ENCODE measurements at places on chromosomes 3 and 15.

GRCh38 chr3:53677413-53677812 is 168.8 kb downstream of the CHDH start:
- DNase-seq: no peak

DNA sequence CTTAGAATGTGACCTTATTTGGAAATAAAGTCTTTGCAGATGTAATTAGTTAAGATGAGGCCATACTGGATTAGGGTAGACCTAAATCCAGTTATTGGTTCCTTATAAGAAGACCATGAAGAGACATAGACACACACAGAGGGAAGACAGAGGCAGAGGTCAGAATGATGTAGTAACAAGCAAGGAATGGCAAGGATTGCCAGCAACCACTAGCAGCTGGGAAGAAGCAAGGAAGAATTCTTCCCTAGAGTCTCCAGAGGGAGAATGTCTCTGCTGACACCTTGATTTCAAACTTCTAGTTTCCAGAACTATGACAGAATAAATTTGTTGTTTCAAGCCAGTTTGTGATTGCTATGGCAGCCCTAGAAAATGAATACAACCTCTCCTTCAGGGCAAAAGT is 116.7 kb downstream of the WDR76 start:
- DNase-seq: no peak

DNA sequence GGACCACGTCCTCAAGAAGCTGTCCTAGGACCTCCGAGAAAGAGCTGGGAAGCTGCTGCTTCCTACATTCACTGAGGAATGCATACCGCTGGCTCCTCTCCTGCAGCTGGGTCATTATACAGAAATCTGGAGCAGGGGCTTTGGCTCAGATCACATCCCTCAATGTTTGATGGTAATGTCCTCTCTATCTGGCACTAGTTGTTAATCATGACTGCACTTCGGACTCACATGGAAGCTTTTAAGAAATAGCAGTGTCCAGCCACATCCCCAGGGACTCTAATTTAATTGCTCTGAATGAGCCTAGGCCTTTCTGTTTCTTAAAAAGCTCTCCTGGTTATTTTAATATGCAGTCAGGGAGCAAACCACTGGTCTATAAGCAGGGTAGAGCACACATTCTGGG is 25.7 kb upstream of the MYRIP start:
- no peak for DNase-seq

GRCh38 chr15:60375306-60375705 is 22.5 kb downstream of the ANXA2 start:
- DNase-seq: no peak

- DNase-seq: no peak
Observed at GRCh38 chr3:124631727-124632126, 98.5 kb upstream of the UMPS start.

DNA sequence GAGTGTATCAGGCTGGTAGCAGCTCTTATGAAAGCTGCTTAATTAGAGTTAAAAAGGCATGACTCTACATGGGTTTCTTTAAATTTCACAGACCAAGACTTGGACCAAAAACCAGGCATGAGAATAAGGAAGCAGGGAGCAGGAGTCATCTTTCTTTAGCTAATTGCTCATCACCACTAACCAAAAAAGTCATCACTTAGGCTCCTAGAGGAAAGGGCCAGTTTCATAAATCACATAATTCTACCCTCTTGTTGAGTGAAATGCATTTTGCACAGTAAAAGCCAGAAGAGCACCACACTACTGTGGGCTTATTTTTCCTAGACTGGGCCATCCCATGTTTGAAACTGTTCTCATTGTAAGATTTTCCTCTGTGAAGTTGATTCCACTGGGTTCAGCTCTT is 175.6 kb downstream of the GREM1 start:
- DNase-seq: no peak

DNA sequence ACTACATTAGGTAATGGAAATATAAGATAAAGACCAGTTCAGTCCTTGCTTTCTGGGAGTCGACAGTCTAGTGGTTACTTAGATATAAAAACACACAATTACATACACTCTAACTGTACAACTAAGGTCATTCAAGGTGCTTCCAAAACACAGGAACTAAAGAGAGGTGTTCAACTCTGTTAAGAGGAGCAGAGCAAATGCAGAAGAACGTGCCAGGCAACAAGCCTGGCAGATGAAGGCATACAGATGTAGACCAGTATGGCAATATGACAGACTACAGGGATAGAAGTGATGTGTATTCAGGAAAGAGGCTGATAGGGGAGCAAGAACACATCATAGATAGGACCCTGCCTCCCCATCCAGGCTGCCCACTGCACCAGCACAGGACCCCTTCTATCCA is 78.3 kb downstream of the CBLB start:
- DNase-seq: no peak

- no peak for DNase-seq
Observed at GRCh38 chr3:70571696-70572095, 259.3 kb upstream of the MDFIC2 start.

DNA sequence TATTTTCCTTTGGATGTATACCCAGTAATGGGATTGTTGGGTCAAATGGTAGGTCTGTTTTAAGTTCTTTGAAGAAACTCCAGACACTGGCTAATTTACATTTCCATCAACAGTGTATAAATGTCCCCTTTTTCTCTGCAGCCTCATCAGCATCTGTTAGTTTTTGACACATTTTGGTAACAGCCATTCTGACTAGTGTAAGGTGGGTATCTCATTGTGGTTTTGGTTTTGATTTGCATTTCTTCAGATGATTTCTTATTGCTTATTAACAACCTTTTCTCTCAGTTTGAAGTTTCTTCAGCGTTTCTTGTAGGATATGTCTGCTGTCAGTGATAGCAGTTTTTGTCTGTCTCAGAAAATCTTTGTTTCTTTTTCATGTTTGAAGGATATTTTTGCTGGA is 15.4 kb downstream of the GALK2 start:
- DNase-seq: no peak

DNA sequence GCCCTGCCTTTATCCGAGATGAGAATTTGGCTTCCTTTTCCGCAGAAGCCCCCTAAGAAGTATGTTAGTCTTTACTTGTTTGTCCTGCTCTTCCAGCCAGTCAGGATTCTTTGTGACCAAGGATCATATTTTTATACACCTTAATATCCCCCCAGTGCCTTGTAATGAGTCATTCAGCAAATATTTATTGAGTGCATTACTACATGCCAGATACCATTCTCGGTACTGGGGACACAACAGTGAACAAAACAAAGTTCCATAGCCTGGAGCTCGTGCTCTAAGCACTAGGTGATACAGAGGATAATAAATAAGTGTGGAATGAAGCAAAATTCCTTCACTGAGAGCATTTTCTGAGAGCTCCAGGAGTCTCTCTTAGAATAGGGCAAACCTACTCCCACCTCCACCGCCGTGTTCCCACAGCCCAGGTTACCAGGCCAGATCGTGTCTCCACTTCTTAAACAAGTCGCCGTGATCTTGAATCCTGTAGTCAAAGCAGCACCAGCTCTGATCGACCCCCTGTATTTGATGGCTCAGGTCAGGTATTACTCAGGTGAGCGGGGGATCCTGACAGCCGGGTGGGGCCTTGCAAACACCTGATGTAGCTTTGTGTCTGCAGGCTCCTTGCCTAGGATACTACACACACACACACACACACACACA is 18.5 kb downstream of the TTC21A start:
- no peak for DNase-seq

- DNase-seq: peak; percentile 60
Observed at GRCh38 chr3:169147238-169148008, 516.1 kb downstream of the MECOM start.

- no peak for DNase-seq
Observed at GRCh38 chr15:69451951-69452691, 497 bp upstream of the RPLP1 start.

GRCh38 chr3:193590088-193590856 is 2.7 kb upstream of the OPA1 start:
- no peak for DNase-seq

- DNase-seq: no peak
Observed at GRCh38 chr3:182259579-182259978, 533.7 kb upstream of the ATP11B start.

GRCh38 chr15:74327756-74328155 is 39.7 kb downstream of the CYP11A1 start:
- no peak for DNase-seq

GRCh38 chr15:34223904-34224596 is 766 bp upstream of the EMC4 start:
- peak; percentile 9 for DNase-seq

- no peak for DNase-seq
Observed at GRCh38 chr15:60777558-60777957, 298.6 kb upstream of the ICE2 start.

Measured in transverse colon (tissue), 4 donors.